ENCODE measurements at places on chromosomes 12 and 14.

DNA sequence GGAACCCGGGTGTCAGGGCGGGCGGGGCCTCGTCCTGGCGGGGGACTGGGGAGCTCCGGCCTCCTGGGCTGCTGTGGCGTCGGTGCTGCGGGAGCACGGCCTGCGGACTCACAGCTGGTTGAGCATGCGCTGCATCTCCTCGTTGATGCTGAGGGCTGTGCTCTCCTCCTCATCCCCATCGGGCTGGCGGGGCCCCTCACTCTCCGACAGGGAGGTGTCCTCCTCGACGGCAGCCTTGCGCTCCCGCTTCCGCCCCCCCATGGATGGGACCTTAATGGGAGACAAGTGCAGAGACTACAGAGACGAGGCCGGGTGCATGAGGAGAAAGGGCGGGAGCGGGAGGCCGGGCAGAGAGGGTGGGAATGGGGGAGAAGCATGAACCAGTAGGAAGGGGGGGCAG, 7.3 kb downstream of the IFFO1 start:
- H3K4me3 ChIP-seq, result no peak overlapping the region
- no peak for DNase-seq
- H3K27ac ChIP-seq, result no peak overlapping the region

DNA sequence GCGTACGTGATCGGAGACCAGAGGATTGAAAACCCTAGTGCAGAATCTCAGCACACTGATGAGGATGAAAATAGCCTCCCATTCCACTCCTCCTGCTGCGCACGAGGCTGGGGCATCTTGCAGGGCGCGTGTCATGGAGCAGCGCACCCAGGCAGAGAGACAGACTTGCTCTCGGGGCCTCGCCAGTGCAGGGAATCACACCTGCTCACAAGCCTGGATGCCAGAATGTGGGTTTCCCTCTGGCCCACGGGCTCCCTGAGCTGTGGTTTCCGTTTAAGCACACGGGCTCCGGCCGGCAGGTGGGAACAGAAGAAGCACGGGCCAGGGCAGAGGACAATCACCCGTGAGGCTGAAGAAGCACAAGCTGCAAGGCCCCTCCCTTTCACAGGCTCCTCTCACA, 2.0 kb downstream of the FGF6 start:
- no peaks in the 10 kb centered on the region for H3K27me3 ChIP-seq
- H3K4me1 ChIP-seq, result no peaks in the 10 kb centered on the region
- no peaks in the 10 kb centered on the region for H3K36me3 ChIP-seq
- H3K4me3 ChIP-seq, result no peak overlapping the region

- H3K27me3 ChIP-seq, result no peaks in the 10 kb centered on the region
- no peaks in the 10 kb centered on the region for H3K4me1 ChIP-seq
- peak; percentile 9 for DNase-seq
- H3K36me3 ChIP-seq, result no peaks in the 10 kb centered on the region
- H3K4me3 ChIP-seq, result no peak overlapping the region
Observed at GRCh38 chr12:1922075-1922709, 3.7 kb upstream of the CACNA2D4 start.

DNA sequence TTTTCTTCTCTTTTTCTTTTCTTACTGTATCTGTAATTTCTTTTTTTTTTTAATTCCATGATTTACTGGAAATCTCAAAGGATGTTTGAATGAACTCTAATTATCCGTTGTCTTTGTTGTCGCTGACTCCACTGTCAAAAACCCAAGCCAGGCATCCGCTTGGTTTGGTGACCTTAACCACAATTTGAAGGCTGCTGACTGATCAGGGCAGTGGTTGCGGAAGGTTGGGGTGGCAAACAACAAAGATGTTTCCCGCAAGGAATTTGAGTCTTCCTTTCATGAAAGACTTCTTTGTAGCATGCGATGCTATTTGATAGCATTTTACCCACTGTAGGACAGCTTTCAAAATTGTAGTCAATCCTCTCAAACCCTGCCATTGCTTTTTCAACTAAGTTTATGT, 1013.8 kb downstream of the DIO2 start:
- H3K27ac ChIP-seq, result no peak overlapping the region
- DNase-seq, result no peak
- no peaks in the 10 kb centered on the region for H3K36me3 ChIP-seq

GRCh38 chr12:121530600-121531355, 50.0 kb downstream of the KDM2B start:
- no peaks in the 10 kb centered on the region for H3K27me3 ChIP-seq
- H3K27ac ChIP-seq, result no peak overlapping the region
- H3K4me1 ChIP-seq, result peaks cover 17% of the 10 kb centered on the region
- H3K4me3 ChIP-seq, result no peak overlapping the region
- DNase-seq, result no peak
- H3K36me3 ChIP-seq, result peaks cover 5% of the 10 kb centered on the region
